ENCODE measurements at places on chromosomes 11 and 22.

GRCh38 chr11:121405646-121406045 lies 46.5 kb upstream of the SORL1 start:
- DNase-seq, result no peak

- no peak for DNase-seq
Measured at GRCh38 chr11:131254254-131254653, 116.2 kb upstream of the NTM start.

GRCh38 chr11:119828819-119829218 lies 99.8 kb upstream of the NECTIN1 start:
- no peak for DNase-seq

- no peak for DNase-seq
Measured at GRCh38 chr11:41099654-41100053, 359.8 kb downstream of the LRRC4C start.

DNA sequence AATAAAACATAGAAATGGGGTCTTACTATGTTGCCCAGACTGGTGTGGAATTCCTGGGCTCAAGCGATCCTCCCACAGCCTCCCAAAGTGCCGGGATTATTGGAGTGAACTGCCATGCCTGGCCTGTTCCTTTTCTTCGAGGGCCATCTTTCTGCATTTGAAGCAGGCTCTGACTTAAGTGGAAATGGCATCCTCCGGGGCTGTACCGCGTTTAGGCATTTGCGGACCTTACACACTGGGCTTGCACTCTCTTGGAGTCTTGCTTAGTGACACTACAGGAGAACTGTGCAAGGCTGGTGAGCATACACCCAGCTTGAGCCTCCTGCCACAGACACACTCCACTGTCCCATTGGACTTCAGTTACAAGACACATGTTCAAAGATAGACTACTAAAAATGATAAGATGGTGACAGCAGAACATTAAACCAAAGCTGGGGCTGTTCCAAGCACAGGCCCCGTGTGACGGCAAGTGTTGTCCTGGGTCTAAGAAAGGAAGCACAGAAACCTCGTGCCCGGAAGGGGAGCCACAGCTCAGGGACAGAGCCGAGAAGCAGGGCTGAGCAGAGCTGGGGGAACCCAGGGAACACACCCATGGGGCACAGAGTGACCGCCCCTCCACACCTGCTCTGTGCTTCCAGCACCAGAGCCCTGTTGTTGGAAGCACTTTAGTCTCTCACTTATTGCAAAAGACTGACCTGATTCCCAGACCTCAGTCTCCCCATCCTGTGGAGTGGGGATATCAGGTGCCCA lies 59.0 kb upstream of the SHANK2 start:
- no peak for DNase-seq

DNA sequence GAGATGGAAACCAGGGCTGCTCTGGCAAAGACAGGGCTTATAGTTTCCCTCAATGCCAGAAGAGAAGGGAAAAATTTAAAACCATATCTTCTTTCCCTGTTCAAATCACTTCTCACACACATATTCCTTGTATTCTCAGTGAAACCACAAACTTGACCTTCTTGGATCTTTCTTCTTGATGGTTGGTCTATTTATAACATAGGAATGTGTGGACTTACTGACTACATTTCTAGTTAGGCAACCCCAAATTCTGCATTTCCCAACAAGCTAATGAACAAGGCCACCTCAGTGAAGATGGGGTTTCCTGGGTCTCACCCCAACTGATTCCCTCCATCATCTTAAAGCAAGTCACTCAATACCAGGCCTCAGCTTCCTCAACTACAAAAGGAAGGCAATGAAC lies 3.8 kb upstream of the QSER1 start:
- no peak for DNase-seq

DNA sequence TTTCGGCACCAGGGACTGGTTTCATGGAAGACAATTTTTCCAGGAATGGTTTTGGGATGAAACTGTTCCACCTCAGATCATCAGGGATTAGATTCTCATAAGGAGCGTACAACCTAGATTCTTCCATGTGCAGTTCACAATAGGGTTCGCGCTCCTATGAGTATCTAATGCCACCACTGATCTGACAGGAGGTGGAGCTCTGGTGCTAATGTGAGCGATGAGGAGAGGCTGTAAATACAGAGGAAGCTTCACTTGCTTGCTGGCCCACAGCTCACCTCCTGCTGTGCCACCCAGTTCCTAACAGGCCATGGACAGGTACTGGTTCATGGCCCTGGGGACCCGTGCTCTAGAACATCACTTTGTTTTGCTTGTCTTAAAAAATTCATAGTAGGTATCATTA lies 41.8 kb upstream of the AMPD3 start:
- no peak for DNase-seq

Measured in NCI-H187 (cell line).